ENCODE measurements at places on chromosomes 6 and 20. TPM values are rescaled to one million over a fixed set of nuclear protein-coding genes. Genes with fewer than 3 reads are reported as not detected.

GRCh38 chr20:31871618-31871954 lies 1.2 kb downstream of the TTLL9 start:
- no peak for DNase-seq

The BMP2 gene
- 4.7 TPM for total RNA-seq

The FOXF2 gene
- 0.29 TPM for total RNA-seq

The RFX6 gene
- total RNA-seq, result not detected

The PPIL6 gene
- 3.0 TPM for total RNA-seq

DNA sequence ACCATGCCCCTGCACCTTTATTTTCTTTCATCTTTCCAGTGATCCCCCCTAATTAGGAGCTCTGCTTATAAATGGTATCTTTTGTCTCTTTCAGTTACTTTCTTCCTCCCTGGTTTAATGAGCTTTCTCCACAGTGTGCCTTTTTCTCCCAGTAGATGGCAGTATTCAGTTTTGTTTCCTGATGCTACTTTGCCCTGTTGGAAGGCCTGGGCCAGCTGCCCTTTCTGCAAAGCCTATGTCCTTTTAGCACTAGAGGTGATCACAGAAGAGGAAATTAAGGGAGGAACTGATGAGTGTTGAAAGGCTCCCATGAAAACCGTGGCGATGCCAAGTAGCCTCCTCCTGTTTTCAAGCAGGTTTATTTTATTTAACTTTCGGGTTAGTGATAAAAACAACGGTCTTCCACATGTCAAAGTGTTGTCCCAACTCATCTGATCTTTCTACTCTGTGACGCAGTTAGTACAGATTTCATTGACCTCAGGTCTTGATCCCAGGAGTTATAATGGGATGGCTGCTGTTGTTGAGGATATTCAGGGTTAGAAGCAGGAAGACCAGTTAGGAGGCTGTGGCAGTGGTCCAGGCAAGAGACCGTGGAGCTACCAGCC lies 184.2 kb upstream of the BMP2 start:
- peak; percentile 53 for DNase-seq

Data from left cardiac atrium (tissue), 4 donors.